Natural killer cell treated with Interleukin-12 subunit alpha and Interleukin-12 subunit beta and Interleukin-15 and Interleukin-18, amount 100 ng/mL, for 72 hours (primary cell): ENCODE measurements at places on chromosomes 1 and 21.

- DNase-seq = no peak
Measured at GRCh38 chr1:74343216-74343615, 108.0 kb downstream of the TNNI3K start.

DNA sequence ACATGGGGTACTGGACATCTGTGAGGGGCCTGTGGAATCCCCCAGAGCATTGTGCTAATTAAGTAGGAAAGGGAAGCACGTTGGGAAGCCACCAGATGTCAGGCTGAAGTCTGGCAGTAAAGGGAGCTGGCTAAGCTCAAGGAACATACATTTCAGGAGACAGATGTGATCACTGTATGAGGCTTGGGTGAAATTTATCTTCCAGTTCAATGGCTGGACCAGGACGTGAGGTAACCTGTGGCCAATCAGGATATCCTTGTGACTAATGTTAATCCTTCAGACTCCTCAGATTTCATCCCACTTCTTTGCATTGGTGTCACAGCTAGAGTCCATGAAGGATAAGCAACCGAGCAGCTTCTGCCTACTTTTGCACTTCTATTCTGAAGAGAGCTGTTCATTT lies 110.2 kb upstream of the APP start:
- DNase-seq = no peak

DNA sequence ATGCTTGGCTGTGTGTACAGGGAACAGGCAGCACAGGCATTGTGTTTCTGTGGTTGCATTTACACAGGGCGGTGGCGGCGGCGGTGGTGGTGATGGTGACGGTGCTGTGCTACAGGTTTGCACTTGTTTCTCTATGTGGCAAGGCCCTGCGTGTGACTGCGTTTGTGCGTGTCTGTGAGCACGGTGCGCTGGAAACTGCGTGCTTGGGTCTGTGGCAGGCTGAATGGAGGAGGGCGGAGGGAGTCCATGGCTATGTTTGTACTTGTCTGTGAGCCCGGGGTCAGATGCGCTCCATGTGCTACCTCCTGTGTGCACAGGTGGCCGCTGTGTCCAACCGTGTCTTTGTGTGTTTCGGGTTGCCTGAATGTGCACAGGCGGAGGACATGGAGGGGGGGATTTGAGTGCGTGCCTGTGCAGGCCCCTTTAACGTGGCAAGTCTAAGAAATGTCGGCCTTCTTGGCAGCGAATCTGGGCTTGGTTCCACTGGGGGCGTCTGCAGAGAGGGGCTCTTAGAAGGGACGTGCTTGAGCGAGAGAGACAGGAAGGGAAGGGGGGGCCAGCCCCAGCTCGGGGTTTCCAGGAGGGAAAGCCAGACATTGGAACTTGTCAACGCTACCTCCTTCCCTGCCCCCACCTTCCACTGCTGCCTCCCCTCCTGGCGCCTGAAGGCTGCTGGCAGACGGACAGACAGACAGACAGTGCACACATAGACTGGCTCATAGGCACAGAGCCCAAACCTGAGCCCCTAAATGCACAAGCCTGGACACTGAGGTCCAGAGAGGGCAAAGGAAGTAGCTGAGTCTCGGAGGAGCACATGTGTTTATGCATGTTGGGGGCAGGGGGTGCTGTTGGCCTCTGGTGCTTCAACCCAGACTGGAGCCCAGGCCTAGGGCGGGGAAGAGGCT lies 32.7 kb upstream of the WASF2 start:
- DNase-seq = no peak

DNA sequence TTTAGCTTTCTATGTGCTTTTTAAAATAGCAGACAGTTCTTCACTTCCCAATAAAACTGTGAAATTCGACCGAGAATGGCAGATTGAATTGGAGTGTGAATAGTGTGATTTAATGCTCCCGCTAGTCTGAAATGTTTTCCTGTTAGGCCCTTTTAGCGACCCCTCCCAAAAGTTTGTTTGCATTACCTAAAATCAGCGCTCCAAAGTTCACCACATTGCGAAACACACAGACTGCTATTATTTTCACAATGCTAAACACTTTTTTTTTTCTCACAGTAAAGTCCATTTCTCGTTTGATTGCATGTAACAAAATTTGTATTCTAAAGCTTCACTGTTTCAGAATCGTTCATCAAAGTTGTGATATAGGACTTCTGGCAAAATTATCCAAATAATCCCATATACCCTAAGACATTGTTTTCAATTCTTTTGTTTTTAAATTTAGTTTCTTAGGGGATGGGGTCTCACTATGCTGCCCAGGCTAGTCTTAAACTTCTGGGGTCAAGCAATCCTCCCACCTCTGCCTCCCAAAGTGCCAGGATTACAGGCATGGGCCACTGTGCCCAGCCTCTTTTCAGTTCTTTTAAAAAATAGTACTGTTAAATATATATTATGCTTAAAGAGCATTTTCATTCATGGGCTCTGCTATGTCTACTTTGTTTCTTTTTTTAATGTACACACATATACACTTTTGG lies 76.5 kb upstream of the USH2A start:
- no peak for DNase-seq

GRCh38 chr1:59446257-59446901 lies 149.5 kb downstream of the FGGY start:
- DNase-seq = no peak

GRCh38 chr1:107964336-107965109 lies 457 bp downstream of the VAV3 start:
- peak; percentile 65 for DNase-seq

DNA sequence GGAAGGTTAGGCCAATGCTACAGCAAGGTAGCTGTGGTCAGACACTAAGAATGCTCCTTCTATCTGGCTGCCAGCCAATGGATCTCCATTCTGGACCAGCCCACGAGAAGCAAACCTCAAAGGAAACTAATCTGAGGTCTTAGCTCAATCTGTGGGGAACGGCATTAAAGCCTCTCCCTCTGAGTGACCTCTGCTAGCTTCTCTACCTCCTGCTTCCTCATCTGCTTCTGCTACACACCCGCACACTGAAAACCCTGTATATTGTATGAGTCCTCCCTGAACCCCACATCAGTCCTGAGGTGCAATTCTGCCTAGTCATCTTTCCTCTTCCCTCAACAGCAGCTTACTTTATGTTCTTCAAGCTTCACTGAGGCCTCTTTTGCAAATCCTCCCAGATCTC lies 6.9 kb upstream of the GALE start:
- no peak for DNase-seq

DNA sequence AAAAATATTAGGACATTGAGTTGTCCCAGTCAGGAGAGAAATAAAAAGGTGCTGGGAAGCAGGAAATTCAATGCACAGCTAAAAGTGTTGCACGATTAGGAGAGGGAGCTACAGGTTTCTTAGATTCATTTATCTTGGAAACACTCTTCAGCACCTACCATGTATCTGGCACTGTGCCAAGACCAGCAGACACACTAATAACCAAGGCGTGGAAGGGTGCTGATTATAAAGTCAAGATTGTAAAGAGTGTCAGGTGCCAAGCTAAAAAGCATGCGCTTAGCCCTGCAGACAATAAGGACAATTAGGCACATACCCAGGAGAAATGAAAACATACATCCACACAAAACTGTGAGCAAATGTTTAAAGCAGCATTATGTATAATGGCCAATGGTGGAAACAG lies 129.9 kb downstream of the DSCAM start:
- no peak for DNase-seq

GRCh38 chr1:153553096-153553495 lies 4.0 kb upstream of the S100A3 start:
- DNase-seq = no peak

DNA sequence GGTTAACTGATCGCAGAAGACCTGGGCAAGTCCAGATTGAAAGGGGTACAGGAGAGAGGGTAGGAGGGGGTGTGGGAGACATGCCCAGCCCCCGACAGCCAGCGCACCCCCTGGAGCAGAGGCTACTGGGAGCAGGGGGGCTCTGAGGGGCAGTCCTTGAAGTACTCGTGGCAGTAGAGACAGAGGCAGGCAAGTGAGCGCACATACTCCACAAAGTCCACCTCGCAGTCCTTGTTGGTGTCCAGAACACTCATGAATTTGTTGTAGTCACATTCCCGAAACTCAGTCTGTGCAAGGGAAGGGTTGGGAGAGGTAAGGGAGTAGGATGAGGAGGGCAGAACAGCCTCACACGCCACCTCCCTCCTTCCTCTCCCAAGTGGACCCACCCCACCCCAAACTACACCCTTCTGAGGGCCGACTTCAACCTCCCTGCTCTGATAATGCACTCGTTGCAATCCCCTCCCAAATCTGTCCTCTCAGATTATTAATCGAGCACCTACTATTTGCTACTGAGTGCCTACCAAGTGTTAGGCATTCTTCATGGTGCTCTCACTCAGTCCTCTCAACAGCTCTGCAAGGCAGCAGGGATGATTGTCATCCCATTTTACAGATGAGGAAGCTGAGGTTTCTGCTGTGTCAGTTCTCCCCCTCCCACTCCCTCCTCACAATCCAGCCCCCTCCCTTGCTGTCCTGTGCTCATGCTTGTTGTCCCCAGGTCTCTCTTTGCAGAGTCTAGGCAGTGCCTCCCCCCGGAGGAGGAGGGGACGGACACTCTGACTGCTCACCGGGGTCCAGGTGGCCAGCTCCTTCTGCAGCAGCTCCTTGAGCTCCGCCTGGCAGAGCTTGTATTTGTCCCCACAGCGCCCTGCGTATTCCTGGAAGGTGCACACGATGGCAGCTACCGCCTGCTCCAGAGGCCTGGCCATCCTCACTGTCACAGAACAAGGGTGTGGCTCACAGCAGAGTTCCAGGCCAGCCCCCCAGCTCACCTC lies 1.2 kb downstream of the S100A3 start:
- no peak for DNase-seq

- no peak for DNase-seq
Measured at GRCh38 chr1:155170101-155170785, 2.9 kb downstream of the KRTCAP2 start.

DNA sequence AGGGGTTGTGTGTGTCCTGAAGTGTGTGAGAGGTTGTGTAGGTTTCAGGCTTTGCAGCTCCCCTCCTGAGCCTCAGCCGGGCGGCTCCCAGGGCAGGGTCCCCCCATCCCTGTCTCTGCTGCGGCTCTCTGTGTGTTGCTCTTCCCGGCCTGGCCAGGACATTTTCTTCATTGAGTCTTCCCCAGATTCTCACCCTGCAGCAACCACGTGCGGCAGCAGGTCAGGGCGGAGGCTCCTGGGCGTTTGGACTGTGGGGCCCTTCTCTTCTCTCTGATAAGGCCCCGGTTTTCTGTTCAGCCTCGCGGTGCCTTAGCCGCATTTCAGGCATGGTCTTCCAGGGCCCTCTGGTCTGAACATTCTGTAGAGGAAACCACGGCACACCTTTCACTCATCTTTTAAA lies 1.8 kb upstream of the TCP10L start:
- DNase-seq = no peak

DNA sequence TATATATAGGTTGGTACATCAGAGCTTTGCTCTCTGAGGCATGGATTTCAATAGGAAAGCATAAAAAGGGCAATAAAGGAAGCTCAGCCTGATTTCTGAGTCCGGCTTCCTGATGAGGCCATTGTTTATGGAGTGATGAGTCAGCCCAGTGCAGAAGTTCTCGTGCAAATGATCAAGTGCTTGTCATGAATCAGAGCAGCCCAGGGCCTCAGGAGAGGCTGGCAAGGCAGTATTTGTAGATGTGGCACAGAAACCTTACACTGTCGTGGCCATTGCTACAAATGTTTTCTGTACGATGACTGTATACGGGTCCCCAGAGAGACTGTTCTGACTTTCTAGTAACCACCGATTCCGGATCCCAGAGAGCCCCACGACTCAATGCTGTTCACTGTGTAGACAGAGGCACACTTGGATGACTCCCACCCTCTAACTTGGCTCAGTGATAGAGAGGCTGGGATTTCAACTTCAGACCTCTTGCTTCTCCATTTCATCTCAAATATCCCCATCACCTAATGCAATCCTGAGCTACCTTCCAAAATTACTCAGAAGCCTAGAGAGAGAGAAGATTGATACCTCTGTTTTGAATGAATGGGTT lies 26.8 kb downstream of the UMODL1 start:
- no peak for DNase-seq

GRCh38 chr1:240562111-240562590 lies 49.8 kb downstream of the GREM2 start:
- DNase-seq = no peak

GRCh38 chr1:29332204-29332603 lies 95.9 kb downstream of the PTPRU start:
- DNase-seq = no peak

- DNase-seq = no peak
Measured at GRCh38 chr1:67824766-67825165, 8.5 kb downstream of the GNG12 start.

DNA sequence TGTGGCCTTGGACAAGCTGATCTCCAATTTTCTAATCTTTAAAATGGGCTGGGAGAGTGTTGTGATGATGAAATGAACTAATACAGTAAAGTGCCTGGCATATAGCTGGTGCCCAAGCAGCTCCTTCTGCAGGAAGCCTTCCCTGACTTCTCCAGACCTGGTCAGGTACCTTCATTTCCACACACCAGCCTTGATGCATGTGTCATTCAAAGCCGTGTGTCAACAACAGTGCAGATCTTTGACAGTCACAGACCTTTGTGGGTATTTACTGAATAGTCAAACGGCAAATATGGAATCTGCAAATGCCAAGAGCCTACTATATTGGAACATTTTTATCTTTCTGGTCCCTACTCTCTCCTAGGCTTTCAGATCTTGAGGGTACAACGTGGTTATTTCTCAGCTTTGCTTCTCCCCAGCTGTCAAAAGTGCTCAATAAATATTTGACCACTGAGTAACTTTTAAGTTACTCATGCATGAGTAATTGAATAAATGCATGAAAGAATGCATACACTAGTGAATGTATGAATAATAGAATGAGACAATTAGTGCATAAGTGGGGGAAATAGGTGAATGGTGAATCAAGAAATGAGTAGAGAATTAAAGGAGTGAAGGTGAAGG lies 75.4 kb downstream of the MDM4 start:
- DNase-seq = no peak

GRCh38 chr21:29801122-29801521 lies 138.7 kb downstream of the GRIK1 start:
- no peak for DNase-seq

GRCh38 chr1:97366984-97367383 lies 553.9 kb downstream of the DPYD start:
- no peak for DNase-seq

DNA sequence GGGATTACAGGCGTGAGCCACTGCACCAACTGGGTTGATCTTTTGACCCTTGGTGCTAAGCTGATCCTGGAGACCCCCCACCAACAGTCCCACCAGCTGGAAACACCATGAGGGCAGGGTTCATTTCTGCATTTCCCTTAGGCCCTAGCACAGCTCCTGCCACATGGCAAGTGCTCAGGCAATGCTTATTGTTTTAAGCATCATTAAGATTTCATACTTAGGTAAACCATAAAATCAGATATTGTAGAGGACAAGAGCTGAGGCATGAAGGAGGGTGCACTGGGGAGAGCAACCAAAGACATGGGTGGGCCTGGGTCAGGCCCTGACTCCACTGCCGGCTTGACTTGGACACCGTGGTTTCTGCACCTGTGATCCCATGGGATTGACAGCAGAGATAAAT lies 17.7 kb downstream of the CHIT1 start:
- no peak for DNase-seq

GRCh38 chr1:183761871-183762270 lies 43.0 kb upstream of the RGL1 start:
- DNase-seq = no peak
